NCI-H1436 treated with DMSO at 0.1 percent for 48 hours (cell line): ENCODE measurements at places on chromosomes 6 and 20.
A peak's percentile ranks its signal among the peaks of the same experiment; 100 is the strongest.

- no peak for DNase-seq
Measured at GRCh38 chr6:69456086-69456485, 340.7 kb downstream of the LMBRD1 start.

DNA sequence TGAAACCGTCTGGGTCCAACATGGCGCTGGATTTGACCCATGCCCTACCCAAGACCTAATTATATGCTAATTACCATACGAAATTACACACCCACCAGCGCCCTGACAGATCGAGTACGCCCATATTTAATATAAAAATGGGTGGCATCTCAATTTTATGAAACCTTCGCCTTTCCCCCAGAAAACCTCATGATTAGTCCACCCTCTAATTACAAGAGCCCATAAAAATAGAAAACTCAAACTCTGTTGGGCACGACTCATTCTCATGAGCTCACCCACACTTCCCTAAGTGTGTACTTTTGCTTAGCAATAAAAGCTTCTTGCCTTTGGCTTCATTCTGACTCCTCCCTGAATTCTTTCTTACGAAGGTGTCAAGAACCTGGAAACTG lies 136.4 kb downstream of the OR2B2 start:
- DNase-seq, result no peak

- no peak for DNase-seq
Measured at GRCh38 chr20:57611586-57612311, 8.5 kb downstream of the ZBP1 start.

GRCh38 chr20:19583532-19584175 lies 174.4 kb upstream of the RIN2 start:
- peak; percentile 11 for DNase-seq

DNA sequence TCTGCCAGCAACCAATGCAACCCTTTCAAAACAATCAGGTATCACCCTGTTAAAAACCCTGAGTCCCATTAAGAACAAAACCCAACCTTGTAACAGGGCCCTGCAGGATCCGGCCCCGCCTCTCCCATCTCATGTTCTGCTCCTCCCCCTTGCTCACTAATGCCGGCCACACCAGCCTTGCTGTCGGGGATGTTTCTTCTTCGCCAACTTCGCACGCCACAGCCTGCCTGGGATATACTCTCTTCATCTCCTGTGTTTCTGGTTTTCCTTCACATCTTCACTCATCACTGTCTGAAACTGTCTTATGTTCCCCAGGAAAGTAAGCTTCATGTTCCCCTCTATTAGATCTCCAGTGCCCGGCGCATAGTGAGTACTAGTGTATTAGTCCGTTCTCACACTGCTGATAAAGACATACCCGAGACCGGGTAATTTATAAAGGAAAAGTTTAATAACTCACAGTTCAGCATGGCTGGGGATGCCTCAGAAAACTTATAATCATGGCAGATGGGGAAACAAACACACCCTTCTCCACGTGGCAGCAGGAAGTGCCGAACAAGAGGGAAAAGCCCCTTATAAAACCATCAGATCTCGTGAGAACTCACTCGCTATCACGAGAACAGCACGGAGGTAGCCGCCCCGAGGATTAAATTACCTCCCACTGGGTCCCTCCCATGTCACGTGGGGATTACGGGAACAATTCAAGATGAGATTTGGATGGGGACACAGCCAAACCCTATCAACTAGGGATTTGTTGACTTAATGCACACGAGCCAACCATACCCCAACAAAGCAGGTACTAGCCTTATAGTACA lies 5.1 kb downstream of the TP53RK start:
- DNase-seq, result no peak

GRCh38 chr20:8616792-8617191 lies 452.1 kb upstream of the PLCB4 start:
- DNase-seq, result no peak

DNA sequence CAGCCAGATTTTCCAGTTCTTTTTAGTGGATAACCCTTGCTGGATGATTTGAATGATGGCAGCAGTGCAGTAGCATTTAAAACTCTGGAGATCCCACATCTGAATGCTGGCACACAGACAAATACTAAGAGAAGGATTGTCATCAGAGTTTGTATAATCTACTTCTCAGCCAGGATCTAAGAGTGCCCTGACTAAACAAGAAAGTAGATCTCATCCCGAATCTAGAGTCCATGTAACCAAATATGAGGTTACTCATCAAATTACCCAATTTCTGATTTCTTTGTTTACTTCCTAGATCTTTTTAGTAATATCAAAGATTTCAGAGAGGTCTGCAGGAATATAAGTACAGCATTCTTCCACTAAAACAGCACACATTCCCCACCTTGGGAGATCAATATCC lies 7.8 kb downstream of the TMC2 start:
- no peak for DNase-seq

GRCh38 chr6:134123666-134124208 lies 71.3 kb upstream of the SLC2A12 start:
- peak; percentile 19 for DNase-seq

- DNase-seq, result no peak
Measured at GRCh38 chr20:23125159-23125558, 39.0 kb upstream of the CD93 start.

DNA sequence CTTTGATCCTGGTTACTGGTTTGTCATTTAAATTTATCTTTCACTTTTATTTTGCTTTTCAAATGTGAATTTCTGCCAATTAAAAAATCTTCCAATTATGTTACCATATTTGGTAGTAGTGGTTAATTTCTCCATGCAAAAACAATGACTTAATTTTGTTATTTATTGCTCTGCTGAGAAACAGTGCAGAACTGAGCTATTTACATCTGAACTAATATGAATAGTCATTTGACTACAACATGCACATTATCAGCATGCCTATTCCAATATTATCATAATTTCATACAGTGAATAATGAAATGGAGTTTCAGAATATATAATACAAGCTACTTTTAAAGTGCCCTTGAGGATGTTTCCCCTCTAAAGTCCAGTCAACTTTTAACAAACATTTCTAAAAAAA lies 517 bp downstream of the PLN start:
- no peak for DNase-seq

DNA sequence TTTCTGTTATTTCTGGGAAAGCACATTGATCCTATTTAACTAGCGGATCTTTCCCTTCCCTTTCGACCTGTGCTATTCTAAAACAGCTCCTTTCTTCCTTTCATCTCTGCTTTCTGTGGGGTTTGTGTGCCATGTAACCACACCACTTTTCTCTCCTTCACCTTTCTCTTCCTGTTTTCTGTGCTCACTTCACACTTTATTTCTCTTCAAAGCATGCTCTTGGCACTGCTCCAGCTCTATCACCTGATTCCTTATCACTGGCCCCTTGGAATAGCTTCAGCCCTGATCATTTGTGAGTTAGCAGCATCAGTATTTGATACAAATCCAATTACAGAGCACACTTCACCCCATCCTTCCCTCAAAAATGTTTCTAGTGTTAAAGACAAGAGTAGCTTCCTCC lies 8.1 kb upstream of the METTL24 start:
- no peak for DNase-seq

GRCh38 chr6:52106994-52107393 lies 19.6 kb upstream of the PKHD1 start:
- DNase-seq, result no peak

DNA sequence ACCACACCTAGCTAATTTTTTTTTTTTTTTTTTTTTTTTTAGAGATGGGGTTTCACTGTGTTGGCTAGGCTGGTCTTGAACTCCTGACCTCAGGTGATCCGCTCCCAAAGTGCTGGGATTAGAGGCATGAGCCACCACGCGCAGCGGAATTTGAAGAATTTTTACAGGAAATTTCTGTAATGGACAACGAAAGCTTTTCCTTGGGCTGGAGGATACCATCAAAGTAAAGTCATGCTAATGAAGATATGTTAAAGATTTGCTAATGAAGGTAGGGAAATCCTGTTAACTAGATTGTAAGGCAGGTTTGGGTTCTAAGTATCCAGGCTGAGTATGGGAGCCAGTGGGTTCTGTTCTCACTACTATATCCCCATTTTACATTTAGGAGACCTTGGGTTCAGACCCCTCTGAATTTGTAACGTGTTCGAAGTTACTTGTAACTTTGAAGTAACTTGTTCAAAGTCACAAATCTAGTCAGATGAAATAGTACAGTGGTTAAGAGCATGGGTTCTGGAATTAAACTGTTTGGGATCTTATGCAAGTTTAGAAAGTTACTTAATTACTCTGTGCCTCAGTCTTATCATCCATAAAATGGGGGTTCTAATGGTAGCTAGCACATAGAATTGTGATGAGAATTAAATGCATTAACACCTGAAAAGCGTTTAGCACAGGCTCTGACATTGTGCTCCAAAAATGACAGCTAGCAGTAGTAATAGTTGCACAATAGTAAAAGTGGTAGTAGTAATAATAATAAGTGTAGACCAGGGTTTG lies 123.4 kb upstream of the GPR6 start:
- DNase-seq, result no peak

GRCh38 chr20:46367967-46368901 lies 38.2 kb downstream of the ELMO2 start:
- DNase-seq, result no peak

- no peak for DNase-seq
Measured at GRCh38 chr20:46630306-46630705, 21.0 kb downstream of the SLC13A3 start.

DNA sequence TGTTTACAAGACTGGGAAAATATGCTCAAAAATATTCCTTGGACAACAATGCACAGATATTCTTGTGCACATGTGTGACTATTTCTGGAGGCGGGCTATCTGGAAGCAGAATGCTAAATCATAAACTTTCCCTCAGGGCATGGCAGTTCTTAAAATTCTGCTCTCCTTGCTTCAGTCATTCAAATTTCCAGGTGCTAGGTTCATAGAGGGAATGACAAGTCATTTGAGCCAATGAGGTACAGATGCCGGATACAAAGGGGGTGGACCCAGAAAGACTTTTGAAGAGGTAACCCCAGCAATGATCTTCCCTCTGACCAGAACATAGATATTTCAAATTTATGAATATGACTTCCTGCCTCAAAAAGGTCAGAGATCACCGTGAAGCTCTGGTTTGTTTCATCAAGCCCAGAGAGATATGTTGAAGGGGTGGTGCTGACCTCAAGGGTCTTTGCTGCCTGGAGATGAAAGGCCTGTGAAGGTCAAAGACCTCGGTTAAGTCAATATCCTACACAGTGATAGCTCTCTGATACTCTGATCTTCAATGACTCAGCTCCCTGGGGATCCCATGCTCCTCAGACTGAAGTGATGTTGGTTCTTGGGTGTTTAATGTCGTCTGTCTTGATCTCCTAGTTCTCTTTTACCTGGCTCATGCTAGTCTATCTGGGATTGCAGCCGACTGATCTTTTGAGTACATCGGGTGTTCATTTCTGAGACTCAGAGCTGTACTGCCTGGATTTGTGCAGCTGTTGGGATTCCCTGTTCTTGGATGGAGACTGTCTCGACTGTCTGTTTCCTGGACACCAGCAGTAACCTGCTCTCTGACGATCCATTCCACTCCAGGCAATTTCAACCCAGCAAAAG lies 47.5 kb upstream of the TSHZ2 start:
- no peak for DNase-seq

DNA sequence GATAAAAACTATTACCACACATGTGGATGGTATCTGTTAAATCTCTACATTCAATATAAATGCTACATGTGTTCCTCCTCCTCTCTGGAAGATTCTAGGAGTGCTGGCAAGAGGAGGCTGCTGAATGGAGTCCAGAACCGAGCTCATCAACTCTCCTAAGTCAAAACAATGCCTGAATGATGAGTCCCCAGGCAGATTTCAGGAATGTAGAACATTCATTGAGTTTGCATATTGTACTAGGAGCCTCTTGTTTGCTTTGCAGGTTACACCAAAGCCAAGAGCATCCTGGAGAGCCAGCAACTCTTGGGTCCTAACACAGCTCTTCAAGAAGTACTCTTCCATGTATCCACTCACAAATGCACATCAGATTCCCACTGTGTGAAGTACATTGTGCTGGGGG lies 117.6 kb upstream of the UST start:
- DNase-seq, result no peak

GRCh38 chr20:46156065-46156464 lies 38.0 kb downstream of the CD40 start:
- no peak for DNase-seq

DNA sequence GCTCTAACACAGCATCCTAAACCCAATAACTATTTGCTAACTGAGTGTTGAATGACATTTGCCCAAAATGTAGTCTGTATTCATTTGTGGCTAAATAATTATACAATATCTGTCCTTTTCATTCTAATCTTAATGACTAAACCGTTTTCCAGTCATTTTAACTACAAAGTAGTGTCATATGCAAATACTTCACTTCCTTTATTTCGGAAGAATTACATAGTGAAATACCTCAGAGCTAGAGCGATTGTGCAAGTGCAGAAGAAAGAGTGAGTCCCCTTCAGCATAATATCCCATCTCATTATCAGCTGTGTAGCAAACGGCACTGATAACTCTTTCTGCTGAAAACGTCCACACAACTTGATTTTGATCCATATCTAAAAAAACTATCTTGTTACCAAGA lies 66.2 kb downstream of the ROS1 start:
- no peak for DNase-seq

- DNase-seq, result no peak
Measured at GRCh38 chr20:50172347-50173013, 18.1 kb upstream of the CEBPB start.

DNA sequence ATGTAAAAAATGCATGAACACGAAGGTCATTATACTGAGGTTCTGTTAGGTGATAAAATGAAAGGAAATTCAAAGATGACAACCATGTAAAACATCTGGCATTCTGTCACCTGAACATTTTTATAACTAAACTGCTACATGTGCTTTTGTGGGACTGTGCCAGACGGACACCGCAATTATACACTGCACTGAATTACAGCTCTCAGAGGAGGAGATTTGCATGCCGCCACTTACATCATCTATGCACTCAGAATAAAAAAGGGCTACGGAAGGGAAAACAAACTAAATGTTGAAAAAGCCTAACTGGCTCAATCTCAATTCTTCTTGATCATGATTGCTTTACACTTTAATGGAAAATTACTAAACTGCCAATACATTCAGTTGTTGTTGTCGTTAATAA lies 614.0 kb upstream of the EYS start:
- DNase-seq, result peak; percentile 4

DNA sequence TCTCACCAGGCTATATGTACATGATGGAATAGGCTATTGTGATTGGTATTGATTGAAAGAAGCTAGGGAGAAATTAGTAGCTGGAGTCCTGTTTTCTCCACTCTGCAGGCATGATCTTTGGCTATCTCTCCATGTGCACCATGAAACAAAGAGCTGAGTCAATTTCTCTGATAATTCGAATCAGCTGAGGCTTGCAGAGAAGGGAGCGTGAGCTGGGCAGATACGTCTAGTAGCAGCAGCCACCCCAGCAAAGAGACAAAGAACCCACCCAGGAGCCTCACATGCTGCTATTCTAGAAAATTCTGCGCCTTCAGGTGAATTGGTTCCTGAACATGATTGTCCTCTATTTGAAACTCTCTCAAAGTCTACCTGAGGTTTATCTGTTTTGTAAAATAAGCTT lies 6.9 kb upstream of the SGK1 start:
- no peak for DNase-seq
